ENCODE measurements at places on chromosomes 4 and X.

GRCh38 chrX:140250391-140250790, 254.5 kb downstream of the SOX3 start:
- DNase-seq = no peak

GRCh38 chr4:156941940-156942548, 29.6 kb downstream of the PDGFC start:
- peak; percentile 85 for DNase-seq

- no peak for DNase-seq
These were observed 201.0 kb upstream of the NEIL3 start for GRCh38 chr4:177108708-177109107.

- peak; percentile 29 for DNase-seq
These were observed 2.6 kb downstream of the SLC25A31 start for GRCh38 chr4:127732623-127733328.

DNA sequence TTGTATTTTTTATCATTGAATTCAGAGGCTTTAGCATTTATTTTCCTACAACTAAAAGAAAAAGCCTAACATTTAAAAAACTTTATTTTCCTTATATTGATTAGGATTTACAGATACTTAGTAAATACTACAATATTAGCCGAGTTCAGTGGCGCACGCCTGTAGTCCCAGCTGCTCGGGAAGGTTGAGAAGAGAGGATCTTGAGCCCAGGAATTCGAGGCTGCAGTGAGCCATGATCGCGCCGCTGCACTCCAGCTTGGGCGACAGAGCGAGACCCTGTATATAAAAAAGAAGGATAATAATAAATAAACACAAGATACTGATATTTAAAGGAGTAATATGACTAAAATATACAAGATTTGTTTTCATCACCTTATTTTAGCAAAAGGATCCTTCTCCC, 681 bp upstream of the UPF3B start:
- no peak for DNase-seq

- DNase-seq = no peak
These were observed 79.4 kb upstream of the TNIP3 start for GRCh38 chr4:121243485-121243884.

GRCh38 chr4:125735102-125735501, 420.3 kb downstream of the FAT4 start:
- DNase-seq = no peak

DNA sequence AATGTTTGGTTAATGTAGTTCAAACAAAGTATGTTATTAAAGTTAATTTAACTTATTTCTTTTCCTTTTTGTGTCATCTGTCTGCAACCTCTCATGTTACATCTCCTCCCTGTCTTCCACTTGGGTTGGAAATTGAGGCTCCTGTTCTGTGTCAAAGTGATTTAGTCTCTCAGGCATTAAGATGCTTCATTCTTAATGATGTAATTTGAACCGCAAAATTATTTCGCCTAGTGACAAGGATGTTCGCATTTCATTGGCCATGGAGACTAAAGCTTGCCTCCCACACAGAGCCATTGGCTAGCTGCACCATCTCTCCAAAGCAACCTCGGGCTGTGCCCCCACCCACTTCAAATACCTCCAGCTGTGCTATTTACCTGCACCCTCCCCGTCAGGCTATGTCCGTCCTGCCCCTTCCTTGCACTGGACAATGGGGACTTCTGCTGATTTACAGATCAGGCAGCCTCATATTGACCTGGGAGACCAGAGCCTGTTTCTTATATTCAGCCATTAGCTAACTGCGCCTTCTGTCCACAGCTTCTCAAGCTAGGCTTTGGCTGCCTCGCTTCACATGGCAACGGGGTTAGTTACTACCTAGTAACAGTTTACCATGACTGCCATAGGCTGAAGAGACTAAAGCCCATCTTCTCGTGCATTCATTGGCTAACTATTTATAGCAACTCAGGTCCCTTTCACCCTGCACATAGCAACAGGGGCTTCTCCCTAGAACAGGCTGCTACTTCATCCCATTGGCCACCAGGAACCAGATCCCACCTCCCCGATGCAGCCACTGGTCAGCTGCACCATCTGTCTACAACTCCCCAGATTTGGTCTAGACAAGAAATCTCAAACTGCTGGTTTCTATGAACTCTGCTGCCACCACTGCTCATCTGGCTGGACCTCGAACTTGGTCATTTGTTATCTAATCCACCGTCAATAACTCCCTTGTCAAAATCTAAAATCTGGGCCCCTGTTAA, 8.6 kb upstream of the ZNF157 start:
- peak; percentile 72 for DNase-seq

- DNase-seq = no peak
These were observed 22.4 kb upstream of the UGT2B4 start for GRCh38 chr4:69518102-69518501.

GRCh38 chr4:99047710-99048109, 40.9 kb downstream of the ADH5 start:
- no peak for DNase-seq

- DNase-seq = no peak
These were observed 381.0 kb upstream of the BOD1L1 start for GRCh38 chr4:14008494-14008893.

DNA sequence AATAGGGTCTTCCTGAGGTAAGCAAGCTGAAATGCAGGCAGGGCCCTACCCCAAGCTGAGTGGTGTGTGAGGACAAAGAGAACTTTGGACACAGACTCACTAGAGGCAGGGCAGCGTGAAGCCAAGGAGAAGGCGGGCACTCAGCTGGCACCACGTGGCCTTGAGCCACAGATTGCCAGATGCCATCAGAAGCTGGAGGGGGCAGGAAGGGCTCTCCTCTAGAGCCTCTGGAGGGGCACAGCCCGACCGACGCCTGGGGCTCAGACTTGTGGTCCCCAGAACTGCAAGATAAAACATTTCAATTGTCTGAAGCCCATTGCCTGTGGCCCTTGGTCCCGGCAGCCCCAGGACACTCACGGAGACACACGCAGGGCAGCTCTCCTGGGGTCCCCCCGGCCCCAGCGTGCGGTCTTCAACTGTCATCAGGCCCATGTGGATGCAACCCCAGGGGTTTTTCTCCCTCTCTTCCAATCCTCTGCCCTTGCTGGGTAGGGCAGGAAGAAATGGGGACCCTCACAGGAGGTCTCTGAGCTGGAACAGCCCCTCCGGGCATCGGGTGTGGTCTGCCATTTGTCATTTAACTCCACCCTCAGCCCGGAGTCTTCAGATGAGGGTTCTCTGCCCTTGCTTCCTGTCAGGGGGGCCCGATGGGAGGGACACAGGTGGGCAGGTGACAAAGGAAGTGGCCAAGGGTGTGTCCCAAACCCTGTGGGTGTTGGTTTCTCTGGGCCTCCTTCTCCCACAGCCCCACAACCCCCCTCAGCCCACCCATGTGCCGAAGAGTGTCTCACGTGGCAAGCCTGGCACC, 22.2 kb downstream of the HMX1 start:
- no peak for DNase-seq

GRCh38 chr4:154471526-154472331, 19.9 kb downstream of the DCHS2 start:
- DNase-seq = no peak

- no peak for DNase-seq
These were observed 19.1 kb downstream of the PIR start for GRCh38 chrX:15474028-15474427.

DNA sequence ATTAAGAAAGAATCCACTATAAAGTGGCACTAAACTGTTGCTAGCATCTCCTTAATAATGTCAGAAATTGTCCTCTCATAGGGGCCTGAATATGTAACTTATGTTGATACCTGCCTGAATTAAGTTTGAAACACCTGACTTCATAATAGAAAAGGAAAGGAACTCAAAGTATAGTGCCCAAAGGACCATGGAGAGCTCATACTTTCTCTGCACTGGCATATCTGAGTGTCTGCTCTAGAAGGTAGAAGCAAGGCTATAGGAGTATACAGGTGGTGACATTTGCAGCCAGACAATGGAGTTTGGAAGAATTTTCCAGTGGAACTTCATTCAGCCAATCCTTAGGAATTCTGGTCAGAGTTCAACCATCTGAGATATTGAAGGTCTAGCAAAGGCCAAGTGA, 988.9 kb downstream of the RAB28 start:
- DNase-seq = no peak

GRCh38 chr4:64729561-64729960, 320.3 kb upstream of the TECRL start:
- DNase-seq = no peak

- DNase-seq = peak; percentile 75
These were observed 273.0 kb downstream of the ARHGAP24 start for GRCh38 chr4:85747882-85748491.

- DNase-seq = no peak
These were observed 29.4 kb downstream of the TMA16 start for GRCh38 chr4:163523791-163524365.

DNA sequence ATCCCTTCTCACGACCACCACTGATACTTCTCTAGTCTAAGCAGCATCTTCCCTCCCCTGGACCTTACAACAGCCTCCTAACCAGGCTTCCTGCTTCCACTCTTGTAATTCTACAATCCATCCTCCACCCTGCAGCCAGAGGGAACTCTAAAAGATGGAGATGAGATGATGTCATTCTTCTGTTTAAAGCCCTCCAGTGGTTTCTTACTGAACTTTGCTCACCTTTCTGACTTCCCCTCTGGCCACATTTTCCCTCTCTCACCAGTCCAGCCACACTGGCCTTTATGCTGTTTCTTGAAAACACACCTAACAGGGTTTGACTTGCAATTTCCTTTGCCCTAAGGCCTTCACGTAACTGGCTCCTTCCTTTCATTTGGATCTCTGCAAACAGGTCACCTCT, 191.4 kb upstream of the NHS start:
- no peak for DNase-seq

DNA sequence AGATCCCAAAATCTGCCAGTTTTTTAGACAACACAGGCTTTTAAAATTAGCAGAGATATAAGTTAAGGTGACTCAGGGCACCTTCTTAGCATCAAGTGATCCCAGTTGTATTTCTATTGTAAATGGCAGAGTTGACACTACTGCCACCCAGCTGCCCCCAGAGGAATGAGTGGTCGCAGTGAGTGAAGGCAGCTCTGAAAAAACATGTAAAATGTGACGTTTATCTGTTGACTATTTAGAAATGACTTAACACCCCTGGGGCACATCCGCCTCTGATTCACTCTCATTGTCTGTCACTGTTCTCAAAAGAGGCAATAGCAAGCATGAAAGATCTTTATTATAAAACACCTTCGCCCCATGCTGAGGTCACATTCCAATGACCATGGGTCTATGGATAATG, 592.4 kb downstream of the ACTRT1 start:
- DNase-seq = no peak

GRCh38 chrX:117538178-117539089, 578.2 kb downstream of the KLHL13 start:
- no peak for DNase-seq

- no peak for DNase-seq
These were observed 647.0 kb upstream of the AADAT start for GRCh38 chr4:170736710-170737109.

DNA sequence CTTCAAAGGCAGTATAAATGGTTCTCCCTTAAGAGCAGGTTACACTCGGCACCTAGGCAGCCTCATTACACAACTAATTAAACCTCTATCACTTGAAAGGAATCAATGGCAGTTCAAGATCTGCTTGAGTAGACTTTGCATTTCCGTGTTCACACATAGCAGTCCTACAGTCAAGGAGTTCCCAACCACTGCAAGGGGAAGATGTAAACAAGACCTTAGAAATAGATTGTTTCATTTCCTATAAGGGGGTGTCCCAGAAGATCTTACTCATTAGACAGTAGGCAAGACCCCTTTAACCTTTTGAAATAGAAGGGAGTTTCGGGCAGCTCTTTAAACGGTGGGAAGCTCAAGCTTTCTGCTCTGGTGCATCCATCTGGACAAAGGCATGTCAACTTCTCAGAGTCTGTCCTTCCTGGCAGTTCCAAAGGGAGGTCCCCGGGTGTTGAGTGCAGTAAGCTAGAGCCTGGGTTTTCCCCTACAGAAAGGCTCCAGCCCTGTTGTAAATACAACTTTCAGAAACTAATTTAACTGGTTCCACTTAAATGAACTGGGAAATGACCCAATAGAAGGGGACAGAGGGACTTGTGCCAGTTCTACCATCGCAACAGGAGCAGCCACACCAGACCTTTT, 150.8 kb downstream of the RBMX2 start:
- DNase-seq = no peak

GRCh38 chr4:7513671-7514070, 78.9 kb upstream of the PSAPL1 start:
- no peak for DNase-seq

DNA sequence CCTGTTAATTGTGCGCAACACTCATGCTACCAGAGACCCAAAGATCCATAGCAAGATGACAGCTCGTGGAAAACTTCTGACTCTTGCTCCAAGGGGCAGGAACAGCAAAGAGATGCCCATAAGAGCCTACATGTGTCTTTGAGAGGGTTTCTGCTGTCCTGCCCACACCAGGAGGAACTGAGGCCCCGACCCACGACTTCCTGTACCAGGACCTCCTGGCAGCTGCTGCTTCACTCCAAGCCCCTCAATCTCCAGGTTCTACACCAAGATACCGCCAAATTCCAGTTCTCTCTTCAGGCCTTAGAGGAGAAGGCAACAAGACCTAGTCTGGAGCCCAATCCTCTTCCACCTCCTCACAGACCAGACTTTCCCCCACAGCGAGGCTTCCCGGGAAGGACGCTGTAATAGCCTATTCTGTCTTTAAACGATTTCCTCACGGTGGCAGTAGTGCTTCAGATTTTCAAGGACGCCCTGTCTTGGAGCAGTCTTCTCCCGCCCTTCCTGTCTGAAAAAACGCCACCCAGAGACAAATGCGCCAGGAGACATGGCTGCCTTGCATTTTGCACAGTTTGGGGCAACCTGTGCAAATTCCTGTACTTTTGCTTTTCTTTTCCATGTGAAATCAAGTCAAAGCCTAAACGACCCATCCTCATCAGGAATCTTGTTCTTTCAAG, 230.2 kb upstream of the STK26 start:
- DNase-seq = no peak

GRCh38 chrX:13279279-13280018, 40.4 kb downstream of the ATXN3L start:
- DNase-seq = no peak

DNA sequence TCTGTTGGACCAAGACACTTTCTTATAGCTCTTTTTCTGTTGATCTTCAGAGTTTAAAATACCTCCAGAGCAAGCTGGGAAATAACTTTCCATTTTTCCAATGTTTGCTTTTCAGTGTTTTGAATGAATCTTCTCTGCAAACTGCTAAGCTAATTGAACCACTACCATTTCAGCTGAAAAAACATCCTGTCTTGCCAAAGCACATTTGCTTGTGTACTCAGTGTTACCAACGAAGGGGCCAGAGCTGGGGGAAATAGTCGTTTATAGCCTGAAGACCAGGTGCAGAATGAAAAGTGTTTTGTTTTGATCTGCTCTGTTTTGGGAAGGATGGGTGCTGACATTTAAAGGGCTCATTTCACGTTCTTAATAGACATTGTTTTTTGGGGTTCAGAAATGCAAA, 88.4 kb upstream of the CLNK start:
- DNase-seq = peak; percentile 86

DNA sequence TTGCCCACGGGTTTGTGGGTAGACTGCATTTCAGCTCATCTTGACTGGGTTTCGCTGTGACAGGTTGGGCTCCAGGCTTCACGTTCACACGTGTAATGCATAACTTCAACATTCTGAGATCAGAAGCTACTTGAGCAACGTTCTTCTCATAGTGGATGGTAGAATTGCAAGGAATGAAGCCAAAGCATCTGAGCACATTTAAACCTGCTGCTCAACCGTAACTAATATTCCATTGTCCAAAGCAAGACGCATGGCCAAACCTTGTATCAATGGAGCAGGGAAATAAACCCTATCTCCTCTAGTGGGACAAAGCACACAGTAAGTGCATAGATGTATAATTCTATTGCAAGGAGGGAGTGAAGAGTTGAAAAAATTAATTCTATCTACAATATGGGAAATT, 86.5 kb upstream of the PTCHD1 start:
- DNase-seq = no peak

Data from NCI-H2029 (cell line).